ENCODE measurements at places on chromosomes 13 and 19. TPM values are rescaled to one million over a fixed set of nuclear protein-coding genes. Genes with fewer than 3 reads are reported as not detected.

DNA sequence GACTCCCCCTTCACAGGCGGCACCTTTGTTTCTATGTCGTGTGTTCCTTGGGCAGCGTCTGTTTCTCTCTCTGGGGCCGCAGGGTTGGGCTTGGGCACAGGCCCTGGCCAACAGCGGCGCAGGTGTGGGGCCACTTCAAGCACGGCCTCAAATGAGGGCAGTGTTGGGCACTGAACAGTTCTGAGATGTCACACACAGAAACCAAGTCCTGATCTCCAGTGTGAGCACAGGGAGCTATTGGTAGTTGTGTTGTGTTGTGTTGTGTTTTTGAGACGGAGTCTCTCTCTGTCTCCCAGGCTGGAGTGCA is 42.7 kb downstream of the GATAD2A start:
- no peak for DNase-seq

DNA sequence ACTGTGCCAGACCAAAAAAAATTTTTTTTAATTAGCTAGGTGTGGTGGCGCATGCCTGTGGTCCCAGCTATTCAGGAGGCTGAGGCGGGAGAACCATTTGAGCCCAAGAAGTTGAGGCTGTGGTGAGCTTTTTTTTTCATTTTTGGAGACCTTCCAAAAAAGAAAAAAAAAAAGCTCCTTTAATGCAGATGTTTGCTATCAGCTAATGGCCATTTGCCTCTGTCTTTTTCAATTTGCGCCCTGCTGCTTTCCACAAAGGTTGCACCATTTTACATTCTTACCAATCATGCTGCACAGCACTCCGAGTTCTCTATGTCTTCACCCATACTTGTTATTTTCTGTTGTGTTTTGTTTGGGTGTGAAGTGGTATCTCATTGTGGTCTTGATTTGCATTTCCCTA is 15.6 kb upstream of the SMARCA4 start:
- DNase-seq: no peak

- no peak for DNase-seq
Observed at GRCh38 chr13:78586706-78587105, 16.6 kb downstream of the POU4F1 start.

- DNase-seq: no peak
Observed at GRCh38 chr13:95447814-95448213, 104.7 kb upstream of the CLDN10 start.

DNA sequence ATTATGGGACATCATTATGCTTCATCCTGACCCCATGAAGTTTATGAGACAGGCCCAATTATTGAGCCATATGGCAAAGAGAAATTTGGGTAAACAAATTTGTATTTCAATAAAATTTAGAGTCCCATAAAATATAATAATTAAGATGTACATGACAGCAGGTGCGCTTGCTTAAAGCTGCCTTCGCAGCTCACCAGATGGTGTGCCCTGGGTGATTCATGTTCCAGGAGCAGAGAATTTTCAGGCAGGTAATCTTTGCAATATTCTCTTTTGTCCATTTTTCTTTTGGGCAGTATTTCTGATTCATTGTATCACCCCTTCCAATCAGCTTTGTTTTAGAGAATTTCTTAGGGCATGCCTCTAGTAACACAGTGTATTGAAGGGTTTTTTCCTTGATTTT is 39.5 kb upstream of the WASF3 start:
- no peak for DNase-seq

GRCh38 chr13:20580257-20580656 is 13.3 kb downstream of the IFT88 start:
- DNase-seq: no peak

MEDAG gene
- total RNA-seq: 12.1 TPM

MCF2L gene
- 61.9 TPM for total RNA-seq

DNA sequence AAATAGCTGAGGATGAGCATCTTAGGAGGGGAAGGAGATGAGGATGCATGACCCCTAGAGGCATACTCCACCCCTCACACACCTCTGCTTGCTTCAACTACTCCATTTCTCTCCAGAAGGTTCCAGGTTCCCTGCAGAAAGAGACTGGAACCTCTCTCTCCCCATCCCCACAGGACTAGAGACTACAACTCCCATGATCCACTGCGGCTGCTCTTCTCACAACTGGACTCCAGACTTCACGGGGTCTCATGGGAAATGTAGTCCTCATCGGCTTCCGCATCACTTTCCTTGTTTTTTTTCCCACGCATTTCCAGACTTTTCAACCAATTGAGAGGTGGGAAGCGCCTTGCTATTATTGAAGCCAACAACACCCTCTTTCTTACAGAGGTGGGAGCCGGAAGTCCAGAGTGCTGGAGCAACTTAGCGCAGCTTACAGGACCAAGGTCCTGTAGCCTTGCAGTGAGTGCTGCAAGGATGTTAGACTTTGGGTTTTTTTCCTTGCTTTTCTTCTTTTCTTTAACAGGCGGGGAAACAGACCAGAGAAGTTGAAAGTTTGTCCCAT is 13.9 kb upstream of the CACNG6 start:
- no peak for DNase-seq

GRCh38 chr19:22619371-22619770 is 14.8 kb upstream of the ZNF492 start:
- DNase-seq: no peak

PSG7 gene
- total RNA-seq: not detected

DNA sequence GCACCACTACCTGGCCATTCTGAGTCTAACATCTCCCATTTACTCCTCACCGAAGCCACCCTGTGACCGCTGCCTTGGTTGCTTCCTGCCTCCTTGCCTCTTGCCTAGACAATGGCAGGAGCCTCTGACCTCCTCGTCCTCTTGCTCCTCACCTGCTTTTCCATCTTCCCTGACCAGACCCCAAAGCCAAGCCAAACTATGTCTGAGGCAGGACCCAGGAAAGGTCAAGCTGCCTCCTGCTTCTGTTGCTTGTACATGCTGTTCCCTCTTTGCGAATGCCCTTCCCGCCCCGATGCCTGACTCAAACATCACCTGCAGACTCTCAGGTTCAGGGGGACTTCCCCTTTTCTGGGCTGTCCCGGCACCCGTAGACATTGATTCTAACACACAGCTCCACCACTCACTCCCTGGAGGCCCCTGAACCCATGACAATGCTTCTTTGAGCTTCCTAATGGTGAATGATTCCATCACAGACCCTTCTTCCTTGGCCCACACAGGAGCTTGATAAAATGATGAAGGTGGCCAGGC is 60.8 kb downstream of the F2RL3 start:
- DNase-seq: no peak

DNA sequence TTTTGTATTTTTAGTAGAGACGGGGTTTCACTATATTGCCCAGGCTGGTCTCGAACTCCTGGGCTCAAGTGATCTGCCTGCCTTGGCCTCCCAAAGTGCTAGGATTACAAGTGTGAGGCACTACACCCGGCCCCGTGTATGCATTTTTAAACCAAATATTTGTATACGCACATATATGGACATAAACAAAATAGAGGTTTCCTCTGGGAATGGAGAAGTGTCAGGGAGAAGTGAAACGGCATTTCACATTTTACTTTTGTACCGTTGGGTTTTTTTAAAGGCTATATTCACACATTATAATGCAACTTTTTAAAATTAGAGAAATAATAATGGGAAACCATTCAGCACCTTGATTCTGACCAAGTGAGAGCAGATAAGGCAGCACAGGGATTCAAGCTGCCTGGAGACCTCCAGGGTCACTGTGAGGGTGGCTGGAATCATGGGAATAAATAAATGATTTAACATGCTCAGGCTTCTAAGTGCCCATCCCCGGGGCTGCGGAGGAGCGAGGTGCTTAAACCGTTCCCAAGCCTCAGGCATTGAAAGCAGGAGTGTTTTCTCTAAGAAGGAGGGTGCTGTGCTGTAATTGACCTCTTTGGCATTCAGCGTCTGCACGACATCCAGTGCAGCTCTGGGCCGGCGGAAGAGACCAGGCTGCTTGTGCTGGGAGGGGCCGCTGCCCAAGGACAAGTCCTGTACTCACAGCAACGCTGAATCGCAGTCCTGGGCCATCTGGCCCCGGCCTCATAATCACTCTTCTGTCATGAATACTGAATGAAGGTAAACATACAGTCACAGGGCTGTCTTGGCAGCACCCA is 24.7 kb downstream of the GPR42 start:
- peak; percentile 13 for DNase-seq

GRCh38 chr19:16203256-16204004 is 5.7 kb downstream of the AP1M1 start:
- DNase-seq: no peak

GRCh38 chr19:6717036-6717435 is 3.4 kb downstream of the C3 start:
- DNase-seq: no peak

ZNF816 gene
- total RNA-seq: 16.6 TPM

GRCh38 chr13:44439452-44440024 is 65.9 kb downstream of the SERP2 start:
- no peak for DNase-seq

GRCh38 chr19:47427241-47428176 is 8.2 kb upstream of the MEIS3 start:
- peak; percentile 79 for DNase-seq

CD33 gene
- 14.0 TPM for total RNA-seq

DNA sequence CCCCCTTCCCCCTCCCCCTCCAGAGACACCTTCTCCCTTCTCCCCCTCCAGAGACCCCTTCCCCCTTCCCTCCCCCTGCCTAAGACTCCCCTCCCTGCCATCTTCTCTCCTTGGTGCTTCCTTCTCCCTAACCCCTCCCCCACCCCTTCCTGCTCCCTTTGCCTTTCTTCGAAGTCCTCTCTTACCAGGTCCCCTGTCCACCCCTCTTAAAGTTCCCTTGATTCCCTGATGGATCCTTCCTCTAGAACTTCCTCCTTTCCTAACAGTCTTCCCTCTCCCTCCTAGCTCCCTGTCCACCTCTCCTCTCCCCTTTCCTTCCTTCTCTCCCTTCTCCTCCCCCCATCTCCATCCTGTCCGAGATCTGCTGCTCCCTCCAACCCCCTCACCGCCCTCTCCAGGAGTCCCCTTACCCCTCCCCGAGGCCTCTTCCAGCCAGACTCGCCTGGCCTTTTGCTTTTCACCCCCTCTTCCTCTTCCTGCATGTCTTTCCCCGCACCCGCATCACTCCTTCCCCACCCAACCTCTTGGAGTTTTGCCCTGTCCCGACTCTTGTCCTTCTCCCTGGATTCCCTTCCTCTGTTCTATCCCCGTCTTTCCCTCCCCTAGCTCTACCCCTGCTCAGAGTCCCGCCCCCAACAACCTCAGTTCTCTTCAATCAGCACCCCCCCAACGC is 3.1 kb downstream of the TNFSF9 start:
- no peak for DNase-seq

DNA sequence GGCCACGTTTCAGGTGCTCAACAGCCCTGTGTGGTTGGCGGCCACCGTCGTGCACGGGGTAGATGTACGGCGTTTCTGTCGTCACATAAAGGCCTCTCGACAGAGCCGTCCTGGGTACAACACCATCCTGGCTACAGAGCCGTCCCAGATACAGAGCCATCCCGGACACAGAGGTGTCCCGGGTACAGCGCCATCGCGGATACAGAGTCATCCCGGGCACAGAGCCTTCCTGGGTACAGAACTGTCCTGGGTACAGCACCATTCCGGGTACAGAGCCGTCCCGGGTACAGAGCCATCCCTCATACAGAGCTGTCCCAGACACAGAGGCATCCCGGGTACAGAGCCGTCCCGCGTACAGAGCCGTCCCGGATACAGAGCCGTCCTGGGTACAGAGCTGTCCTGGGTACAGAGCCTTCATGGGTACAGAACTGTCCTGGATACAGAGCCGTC is 222.7 kb upstream of the SOX1 start:
- no peak for DNase-seq

- DNase-seq: no peak
Observed at GRCh38 chr13:106048386-106048785, 487.1 kb downstream of the EFNB2 start.

WDR88 gene
- not detected for total RNA-seq

- DNase-seq: no peak
Observed at GRCh38 chr19:12975221-12975741, 5.9 kb downstream of the DAND5 start.

DNA sequence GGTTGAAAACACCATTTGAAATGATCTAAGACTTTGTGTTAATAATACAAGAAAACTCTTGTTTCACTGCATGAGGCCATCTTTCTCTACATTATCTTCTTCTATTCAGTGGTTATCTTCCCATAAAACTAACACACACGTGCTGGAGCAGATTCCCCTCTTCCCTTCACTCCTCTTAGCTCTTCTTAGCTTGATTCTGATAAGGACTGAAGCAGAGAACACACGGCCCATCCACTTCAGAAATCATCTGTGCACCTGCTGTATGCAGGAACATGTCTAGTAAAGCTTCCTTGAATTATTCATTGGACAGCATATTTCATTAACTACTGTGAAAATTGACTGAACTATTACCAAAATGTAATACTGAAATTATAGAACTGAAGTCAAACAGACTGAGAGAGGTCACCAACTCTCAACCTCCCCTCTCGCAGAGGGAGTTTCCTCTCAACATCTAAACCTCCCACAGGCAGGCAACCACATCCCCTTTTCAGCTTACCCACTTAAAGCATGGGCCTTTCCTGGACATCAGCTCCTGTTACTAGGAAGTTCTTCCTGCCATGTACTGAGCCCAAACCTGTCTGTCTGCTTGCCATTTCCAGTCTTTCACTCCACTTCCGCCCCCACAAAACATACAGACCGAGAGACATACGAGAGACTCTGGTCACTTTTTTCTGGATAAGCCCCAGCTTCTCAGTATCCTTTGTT is 113.9 kb downstream of the CRYL1 start:
- no peak for DNase-seq

DNA sequence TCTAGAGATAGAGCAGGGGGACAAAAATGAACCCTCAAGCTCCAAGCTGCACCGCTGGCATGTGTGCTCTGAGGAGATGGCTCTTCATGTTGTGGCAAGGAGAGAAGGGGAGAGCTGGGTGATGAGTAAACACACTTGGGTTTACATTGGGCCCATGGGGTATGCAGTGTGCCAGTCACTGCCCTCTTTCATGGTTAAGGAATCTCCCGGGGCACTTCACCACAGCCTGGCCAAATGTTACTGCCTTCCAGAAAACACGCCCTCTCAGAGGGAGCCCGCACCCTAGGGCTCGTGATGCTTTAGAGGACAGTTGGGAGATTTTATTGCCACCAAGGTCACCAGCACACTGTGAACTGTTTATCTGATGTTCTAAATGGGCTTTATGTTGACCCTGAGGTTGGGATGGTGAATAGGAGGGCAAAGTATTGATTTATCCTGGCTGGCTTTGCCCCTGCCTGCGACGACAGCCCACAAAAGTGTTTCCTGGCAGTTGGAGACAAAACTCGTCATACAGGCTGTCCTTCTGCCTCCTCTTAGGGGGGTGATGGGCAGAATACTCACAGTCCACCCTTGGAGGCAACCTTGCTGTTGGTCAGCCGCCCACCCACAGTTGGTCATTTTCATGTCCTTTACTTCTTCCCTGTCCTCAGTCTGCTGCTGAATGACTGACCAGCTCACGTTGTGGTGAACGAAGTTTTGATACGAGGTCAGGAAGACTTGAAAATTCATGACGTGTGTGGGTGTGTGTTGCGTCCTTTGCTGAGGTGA is 156.9 kb downstream of the STK24 start:
- DNase-seq: no peak

C19orf18 gene
- total RNA-seq: 0.85 TPM

SIGLEC8 gene
- total RNA-seq: 1.8 TPM

SBSN gene
- total RNA-seq: not detected

Data from kidney (tissue), 22 donors.